ENCODE measurements at places on chromosomes 12 and 14.

GRCh38 chr14:106222731-106223130 is 696.3 kb downstream of the TMEM121 start:
- no peak for DNase-seq

- no peak for DNase-seq
Observed at GRCh38 chr12:53899230-53899629, 39.4 kb upstream of the HOXC13 start.

- no peak for DNase-seq
Observed at GRCh38 chr12:4978737-4979136, 64.9 kb upstream of the KCNA5 start.

DNA sequence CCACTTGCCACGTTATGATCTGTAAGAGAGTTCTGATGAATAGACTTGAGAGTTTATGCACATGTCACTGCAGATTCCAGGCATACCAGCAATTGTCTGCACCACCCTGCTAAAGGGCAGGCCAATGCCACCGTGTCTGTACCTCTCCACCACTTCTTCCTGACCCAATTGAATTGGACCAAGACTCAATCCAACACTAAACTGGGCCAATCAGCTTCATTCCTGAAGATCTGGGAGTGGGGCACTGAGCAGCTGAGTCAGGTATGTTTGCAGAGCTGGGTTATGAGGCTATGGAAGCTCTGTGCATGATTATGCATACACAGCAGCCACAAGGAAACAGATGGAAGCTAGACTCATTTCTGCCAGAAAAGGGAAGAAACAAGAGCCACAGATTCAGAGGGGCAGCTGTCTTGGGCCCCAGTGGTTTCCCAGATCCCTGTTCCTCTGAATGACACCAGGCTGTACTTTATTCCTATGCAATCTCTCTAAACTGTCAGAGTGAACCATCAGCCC is 28.0 kb downstream of the DAO start:
- no peak for DNase-seq

DNA sequence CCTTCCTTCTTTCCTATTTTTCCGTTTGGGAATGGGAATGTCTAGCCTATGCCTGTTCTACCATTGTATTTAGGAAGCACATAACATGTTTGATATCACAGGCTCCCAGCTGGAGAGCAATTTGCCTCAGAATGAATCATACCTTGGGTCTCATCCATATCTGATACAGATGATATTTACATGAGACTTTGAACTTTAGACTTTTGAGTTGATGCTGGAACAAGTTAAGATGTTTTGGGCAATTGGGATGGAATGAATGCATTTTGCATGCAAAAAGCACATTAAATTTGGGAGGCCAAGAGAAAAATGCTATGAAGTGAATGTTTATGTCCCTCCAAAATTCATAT is 61.9 kb upstream of the BEGAIN start:
- DNase-seq: no peak

DNA sequence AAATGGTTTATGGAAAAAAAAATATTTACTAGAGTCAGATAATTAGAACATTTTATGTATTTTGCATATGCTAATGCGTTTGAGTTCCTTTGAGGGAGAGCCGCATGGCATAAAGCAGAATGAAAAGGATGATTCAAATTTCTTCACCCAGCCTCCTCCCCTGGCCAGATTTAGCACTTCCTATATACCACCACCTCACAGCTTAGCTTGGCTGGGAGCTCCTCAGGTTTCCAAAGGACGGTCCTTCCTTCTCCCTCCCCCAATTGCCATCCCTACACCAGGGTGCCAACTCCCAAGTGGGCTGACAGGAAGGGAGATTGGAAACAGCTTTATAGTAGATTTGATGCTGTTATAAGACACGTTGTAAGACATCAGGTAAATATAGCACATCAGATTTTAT is 157.4 kb downstream of the RGS6 start:
- DNase-seq: no peak

GRCh38 chr14:35113308-35113950 is 8.4 kb downstream of the PPP2R3C start:
- DNase-seq: no peak

DNA sequence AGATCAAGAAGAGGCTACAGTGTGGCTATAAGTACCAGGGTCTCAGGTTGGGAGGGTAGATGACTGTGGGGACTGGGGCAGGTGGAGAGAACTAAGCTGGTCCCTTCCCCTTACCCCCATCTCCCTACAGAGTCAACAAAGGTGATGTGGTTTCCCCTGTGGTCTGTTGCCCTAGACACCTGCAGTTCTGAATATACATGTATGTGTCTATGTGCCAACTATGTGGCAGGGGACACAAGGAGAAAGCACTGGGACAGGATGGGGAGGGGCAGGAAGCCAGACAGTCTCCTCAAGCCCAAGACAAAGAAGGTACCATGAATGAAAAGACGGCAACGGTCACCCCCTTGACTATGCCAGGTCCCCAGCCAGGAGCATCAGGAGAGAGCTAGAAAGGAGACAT is 4.5 kb upstream of the HDAC7 start:
- DNase-seq: no peak

- no peak for DNase-seq
Observed at GRCh38 chr14:73381380-73382013, 76.8 kb downstream of the NUMB start.

DNA sequence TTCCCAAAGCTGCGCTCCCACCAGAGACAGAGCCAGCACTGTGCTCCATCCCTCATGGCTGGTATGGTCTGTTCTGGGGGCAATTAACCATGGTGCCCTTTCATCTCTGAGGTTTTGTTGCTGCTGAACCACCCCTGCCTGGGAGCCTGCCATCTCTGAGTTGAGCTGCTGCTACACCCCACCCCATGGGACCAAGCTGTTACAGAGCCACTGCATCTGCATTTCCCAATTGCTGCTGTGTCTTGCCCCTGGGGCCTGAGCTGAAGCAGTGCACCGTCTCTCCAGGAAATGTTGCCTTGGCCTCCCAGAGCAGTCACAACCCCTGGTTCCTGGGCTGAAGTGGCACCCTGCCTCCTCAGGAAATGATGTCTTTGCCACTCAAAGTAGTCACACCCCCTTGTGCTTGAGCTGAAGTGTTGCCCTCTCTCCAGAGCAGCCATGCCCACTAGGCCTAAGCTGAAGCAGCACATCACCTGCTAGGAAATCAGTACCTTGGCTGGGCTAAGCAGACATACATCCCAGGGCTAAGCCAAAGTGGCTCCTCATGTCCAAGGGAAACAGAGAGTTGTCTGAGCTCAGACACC is 140.3 kb downstream of the RERGL start:
- DNase-seq: no peak

DNA sequence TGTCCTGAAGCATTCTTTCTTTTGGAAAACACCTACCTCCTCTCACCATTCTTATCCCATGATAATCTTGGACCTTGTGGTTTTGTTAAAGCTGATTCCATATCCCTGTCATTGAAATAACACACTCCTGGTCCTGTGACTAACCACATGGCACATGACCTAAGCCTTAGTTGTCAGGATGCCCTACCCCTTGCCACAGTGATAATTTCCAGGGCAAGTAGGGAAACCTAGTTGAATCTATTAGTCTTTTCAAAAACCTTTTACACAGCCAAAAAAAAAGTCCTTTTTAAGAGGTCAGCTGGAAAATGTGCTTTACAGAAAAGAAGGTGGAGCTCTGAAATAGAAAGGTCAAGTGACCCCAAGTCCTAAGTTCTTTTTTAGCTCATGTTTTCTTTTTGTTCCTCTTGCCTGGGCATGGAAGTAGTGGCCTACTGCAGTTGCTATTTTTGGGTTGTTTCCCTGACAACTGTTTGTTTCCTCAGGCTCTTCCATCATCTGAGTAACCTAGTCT is 608.4 kb downstream of the LRFN5 start:
- no peak for DNase-seq

DNA sequence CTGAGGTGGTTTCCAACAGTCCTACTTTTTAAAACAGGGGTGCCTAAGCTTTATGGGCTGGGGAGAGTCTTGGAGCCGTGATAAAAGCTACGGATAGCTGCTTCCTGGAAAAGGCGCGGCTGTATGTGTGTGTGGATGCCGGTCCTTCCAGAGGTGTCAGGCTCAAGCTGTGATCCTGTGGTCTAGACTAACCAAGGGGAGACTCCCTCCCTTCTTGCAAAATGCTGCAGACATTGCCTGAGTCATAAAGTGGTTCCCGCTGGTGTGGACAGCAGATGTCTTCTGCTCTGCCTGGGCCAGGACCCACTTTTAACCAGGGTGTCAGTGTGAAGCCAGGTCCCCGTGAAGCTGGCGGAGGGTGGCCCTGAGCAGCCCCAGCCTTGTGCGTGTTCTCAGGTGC is 37.8 kb downstream of the CCDC92 start:
- DNase-seq: no peak

DNA sequence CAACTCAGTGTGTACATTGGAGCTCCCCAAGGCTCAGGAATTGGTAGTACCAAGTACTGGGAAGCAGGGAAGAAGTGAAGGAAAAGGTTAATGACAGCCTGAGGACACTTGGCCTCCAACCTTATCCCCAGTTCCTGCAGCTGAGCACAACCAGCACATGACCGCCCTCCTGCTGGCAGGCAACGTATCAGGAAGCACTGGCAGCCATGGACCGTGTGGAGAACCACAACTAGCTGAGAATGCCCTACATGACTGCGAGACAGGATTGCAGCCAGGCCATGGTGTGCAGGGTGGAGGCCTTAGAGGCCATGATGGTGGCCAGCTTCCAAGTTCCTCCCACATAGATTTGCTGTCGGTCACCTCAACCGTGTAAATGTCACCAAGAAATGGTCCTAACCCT is 26.8 kb downstream of the PYGL start:
- DNase-seq: no peak

DNA sequence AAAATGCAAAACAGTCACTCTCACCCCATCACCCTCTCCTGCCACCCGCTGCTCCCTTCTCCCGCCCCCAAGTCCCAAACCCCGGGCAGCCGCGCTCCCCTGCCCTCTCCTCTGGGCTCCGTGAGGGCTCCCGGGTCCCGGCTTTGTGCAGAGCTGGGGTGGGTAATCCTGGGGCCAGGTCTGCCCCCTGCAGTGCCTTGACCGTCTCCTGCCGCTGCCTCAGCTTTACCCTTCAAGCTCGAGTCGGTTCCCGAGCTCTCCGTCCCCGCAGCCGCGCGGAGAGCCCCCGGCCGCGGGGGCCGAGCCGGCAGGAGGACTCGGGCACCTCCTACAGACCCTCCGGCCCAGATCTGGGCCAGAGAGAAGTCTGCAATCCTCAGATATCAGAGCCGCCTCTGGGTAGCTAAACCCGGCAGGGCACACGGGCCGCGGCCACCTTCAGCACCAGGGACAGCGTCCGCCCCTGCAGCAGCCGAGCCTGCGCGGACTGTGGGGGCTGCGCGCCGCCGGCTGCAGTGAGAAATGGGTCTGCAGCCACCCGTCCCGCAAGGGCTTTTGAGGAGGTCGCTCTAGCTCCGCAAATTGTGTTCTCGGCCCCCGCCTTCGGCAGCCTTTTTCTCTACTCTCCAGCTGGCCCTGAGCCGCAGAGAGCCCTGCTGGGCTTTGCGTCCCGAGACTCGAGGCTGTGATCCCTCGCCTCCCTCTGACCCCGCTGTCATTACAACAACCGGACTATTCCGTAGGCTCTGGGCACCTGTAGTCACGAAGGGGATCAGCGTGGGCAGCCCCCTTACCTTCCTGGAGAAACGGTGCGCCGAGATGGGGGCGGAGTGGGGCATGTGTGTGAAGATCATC is 1.2 kb downstream of the PRMT8 start:
- DNase-seq: no peak

DNA sequence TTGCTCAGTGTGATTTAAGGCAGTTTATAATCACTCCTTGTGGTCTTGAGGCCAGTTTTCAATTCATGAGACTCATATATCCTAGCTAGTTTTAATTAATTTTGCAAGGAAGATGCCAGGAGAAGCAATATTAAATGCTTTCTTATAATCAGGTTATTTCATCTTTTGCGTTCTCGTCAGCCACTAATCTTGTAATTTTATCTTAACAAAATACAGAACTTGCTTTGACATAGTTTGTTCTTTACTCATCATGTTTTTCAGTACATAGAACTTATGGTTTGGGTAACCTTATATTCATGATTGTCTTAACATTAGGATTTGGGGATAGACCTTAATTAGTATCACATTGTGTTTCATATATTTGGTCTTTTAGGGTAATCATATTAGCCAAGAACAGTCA is 76.0 kb downstream of the LIN52 start:
- no peak for DNase-seq

DNA sequence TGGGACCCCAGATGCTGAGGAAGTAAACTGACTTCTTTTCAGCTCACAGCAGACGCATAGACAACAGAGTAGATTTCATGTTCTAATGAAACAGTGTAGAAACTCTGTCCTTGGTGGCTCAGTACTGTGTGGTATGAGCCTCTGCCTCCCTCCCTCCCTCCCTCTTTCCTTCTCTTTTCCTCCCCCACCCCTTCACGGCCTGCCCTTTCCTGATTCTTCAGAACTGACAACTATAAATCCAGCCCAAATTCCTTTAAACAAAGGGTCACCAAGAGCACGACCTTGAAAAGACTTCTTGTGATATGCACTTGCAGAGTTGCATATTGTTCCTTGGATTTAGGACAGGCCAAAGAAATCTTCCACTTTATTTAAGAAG is 164.0 kb downstream of the ETV6 start:
- no peak for DNase-seq

GRCh38 chr12:44389038-44389437 is 487.1 kb downstream of the NELL2 start:
- no peak for DNase-seq

DNA sequence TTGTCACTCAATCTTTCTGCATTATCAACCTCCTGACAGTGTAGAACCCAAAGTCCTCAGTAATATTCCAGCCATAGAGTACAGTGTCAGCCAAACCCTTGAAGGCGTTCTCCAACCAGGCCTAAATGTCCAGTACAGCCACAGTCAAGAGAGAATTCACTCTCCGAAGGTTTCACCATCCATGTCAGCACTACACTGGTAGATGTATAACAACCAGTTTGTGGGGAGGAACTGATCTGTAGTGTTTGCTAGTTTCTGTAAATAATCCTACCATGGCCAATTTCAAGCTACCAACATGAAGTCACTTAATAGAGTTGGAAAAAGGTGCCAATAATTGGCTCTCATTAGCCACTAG is 456 bp upstream of the MDP1 start:
- DNase-seq: no peak

DNA sequence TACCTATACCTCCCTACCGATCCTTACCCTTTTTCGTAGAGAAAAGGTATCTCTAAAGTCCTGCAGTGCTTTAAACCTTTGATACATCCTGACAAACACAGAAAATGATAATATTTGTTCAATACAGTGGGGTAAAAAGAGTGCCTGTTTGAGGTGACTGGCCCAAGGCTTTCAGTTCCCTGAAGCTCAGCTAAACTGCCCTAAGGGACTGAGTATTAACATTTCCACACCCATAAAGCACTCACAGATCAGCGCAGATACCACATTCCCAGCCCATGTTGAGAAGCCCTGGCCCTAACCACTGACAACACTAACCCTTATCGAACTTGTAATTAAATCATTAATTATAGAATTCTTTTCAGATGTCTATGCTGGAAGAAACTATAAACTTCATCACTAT is 108.7 kb downstream of the DIP2B start:
- DNase-seq: no peak

GRCh38 chr14:64720131-64720576 is 15.9 kb downstream of the PLEKHG3 start:
- DNase-seq: no peak

DNA sequence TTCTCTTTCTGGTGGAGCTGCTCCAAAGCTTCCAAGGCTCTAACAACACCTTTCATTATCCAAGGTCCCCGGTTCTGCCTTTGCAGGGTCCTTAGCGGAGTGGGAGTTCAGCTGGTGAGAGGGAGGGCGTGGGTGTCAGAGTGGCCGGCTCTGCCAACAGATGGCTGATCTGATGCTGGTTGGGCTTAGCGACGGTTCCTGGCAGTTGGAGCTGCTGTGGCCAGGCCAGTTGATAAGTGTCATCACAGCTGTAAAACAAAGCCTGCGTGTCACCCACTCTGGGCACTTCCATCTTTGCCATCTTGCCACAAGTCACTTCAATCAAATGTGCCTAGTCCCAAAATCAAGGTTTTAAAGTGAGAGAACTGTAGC is 36.3 kb downstream of the RIN3 start:
- no peak for DNase-seq

Measured in effector CD8-positive, alpha-beta T cell (primary cell).